ENCODE measurements at places on chromosomes 5 and 9. TPM values are rescaled to one million over a fixed set of nuclear protein-coding genes. Genes with fewer than 3 reads are reported as not detected.

PCDHB3 gene
- 21.6 TPM for total RNA-seq

DNA sequence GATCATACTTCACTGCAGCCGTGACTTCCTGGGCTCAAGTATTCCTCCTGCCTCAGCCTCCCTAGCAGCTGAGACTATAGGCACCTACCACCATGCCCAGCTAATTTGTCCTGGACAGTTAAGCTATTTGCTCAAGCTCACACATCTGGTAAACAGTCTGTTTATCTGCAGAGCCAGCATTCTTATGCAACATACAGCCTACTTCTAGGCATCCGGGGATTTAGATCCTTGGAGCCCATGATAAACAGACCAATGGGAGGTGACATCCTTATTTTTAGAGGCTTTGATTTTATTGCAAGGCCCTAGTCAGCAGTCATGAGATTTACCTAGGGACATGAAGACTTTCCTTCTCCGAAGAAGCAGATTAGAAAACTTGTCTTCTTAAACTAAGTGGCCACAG is 21.0 kb downstream of the ATOX1 start:
- DNase-seq = no peak

FAM78A gene
- total RNA-seq = 0.64 TPM

DNA sequence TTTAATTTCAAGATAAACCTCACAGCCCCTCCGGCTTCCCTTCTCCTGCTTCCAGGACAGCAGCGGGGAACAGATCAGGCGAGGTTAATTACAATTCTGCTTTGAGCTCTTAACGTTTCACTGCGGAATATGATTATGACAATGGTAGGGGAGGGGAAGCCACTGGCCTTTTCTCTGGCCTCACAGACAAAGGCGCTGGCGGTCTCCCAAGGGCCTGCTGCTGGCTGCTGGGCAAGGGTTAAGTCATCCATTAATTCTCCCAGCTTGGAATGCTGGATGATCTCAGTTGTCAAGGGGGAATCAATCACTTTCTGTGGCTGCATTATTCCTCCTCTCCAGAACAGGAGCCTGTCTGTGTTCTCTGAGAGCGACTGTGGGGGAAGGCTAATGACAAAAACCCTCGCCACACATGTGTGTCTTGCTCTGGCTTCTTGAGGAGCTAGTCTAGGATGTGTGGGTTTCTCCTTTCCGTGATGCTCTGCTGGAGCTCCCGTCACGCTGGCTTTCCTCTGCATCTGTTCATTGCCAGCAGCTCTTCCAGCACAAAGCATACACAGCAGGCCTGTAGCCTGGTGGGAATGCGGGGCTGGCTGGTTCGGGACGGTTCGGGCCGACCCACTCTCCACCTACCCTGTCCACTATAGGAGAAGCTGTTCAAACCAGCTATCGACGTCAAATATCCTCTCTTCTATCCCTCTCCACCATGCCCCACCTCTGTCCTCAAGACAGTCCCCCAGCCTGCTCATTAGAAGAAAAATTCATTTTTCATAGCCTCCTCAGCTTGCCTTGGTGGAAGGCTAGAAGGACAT is 82.8 kb downstream of the DCP2 start:
- DNase-seq = no peak

NACC2 gene
- total RNA-seq = 18.4 TPM

DNA sequence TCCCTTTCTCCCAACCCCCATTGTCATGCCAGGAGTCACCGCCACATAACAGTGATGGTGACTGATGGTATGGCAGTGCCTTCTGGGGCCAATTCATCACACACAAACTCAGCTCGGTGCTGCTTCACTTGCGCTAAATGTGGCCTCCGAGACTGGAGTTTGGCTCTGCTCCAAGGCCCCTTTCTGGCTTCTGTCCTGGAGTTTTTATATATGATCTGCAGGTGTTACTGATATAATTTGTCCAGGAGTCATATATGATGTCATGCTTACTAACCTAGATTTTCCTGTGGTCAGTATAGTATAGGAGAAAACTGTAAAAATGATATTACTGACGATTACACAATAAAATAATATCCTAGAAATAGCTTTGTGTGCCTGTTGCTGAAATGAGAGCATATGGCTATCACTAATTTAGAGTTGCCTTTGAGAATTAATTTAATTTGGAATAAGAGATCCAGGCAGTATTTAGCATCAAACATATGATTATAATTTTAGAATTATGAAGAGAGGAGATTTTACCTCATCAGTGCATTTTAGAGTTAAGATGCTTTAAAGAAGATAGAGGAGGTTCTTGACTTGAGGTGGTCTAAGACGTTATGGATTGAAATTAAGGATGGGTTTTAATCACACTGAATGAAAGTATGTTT is 334.1 kb upstream of the CD180 start:
- DNase-seq = peak; percentile 48

ORM2 gene
- total RNA-seq = not detected

GRCh38 chr9:70422371-70423043 is 8.1 kb upstream of the KLF9 start:
- no peak for DNase-seq

GRCh38 chr5:3412146-3412545 is 183.5 kb upstream of the IRX1 start:
- no peak for DNase-seq

PCDHA7 gene
- 4.2 TPM for total RNA-seq

All from mesothelial cell of epicardium (in vitro differentiated cells).